ENCODE measurements at places on chromosomes 5 and 9.

DNA sequence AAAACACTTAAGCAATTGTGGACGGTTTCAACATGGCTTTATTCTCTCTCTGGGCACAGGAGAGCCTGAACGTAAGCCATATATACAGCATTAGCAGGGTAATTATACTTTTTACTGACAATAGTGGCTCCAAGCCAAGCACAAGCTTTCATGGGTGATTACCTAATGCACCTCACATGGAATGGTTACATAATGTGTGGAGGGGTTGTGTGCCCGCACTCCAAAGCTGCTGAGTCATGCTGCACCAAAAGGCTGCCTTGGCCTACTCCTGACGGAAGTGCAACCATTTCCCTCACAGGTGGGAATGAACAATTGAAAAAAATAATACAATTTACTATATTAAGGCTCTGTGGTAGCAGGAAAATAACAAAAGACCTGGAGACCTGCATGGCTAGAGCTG is 86.5 kb upstream of the ATP10B start:
- DNase-seq: no peak

- DNase-seq: no peak
These were observed 375.1 kb downstream of the SPATA31D1 start for GRCh38 chr9:82363682-82364081.

- DNase-seq: no peak
These were observed 240.3 kb downstream of the ARRDC3 start for GRCh38 chr5:91142819-91143218.

GRCh38 chr5:59300930-59301329 is 592.6 kb downstream of the PDE4D start:
- DNase-seq: no peak

DNA sequence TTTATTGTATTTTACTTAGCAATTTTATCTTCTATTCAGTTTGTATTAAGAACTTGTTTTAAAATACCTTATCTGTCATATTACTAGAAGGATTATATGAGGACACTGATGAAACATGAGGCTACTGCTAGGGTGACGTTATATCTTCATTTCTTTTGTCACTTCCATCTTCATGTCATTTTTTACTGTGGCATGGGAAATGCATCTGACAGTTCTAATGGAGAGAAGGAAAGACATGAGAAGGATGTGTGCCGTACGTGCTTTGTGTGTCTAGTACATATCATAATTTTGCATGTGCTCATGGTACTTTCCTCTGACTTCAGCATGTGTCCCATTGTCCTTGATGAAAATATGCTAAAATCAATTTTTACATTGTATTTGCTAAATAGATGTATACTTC is 258.2 kb downstream of the PTPRD start:
- DNase-seq: no peak

DNA sequence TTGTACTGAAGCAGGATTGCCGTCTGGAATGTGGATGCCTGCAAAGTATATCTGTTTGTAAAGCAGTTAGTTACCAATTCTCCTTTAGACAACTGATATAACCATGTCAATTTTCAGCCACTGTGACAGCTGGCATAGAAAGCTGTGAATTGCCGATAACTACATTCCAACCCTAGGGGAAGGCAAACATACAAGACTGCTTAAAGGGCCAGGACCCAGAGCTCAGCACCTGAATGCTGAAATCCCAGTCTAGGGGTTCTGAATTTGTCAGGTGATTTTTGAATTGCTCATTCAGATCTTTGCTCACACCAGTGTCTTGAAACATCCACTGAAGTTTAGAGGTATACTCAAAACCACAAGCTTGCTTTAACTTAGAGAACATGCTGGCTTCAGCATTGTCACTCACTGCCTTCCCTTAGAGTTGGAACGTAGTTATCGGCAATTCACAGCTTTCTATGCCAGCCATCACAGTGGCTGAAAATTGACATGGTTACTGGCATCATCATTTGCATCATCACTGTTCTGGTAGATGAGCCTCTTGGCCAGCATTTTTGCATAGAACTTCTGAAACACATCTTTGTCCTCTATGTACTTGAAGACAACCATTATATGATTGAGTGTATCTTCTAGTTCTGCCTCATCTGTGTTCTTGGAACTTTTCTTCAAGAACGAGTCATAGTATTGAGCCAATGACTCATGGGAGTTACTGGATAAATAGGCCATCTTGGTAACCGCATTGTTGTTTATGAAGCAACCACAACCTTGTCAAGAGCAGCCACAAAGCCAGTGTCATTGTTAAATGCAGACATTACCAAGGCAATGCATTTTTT is 82.1 kb downstream of the CCDC192 start:
- no peak for DNase-seq

- DNase-seq: no peak
These were observed 752 bp downstream of the TSTD2 start for GRCh38 chr9:97632248-97632984.

DNA sequence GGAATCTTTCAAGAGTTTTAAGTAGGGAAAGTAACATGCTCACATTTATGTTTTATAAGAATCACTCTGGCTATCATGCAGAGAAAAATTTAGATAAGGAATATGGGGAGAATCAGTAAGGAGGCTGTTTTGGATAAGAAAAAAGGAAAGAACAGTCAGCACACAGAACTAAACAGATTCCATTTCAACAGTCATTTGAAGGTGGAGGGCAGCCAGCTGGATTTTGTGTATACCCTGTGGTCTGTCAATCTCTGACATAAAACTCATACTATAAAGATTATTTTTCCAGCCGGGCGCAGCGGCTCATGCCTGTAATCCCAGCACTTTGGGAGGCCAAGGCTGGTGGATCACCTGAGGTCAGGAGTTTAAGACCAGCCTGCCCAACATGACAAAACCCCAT is 64.2 kb downstream of the PCA3 start:
- DNase-seq: no peak

- no peak for DNase-seq
These were observed 6.5 kb downstream of the OR13C8 start for GRCh38 chr9:104575456-104575855.

DNA sequence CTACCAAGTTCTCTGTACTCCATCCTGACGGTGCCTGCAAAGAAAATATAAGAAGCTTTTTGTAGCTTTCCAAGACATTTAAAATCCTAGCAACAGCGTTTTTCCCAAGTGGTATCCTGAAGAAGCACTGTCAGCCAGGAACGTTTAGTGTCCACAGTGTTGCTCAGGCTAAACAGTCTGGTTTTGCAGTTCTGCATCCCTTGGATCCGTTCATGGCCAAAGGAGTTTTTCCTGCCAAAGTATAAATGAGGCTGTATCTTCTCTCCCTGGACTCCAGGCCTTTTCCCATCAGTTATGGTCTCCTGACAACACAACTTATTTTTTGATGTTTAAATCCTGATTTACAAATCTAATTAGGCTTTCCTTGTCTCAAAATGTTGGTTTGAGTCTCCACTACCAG is 925.8 kb downstream of the TLE1 start:
- no peak for DNase-seq

- no peak for DNase-seq
These were observed 94.3 kb upstream of the NIPAL4 start for GRCh38 chr5:157365732-157366131.

GRCh38 chr5:110561510-110561909 is 165.0 kb downstream of the TMEM232 start:
- DNase-seq: no peak

DNA sequence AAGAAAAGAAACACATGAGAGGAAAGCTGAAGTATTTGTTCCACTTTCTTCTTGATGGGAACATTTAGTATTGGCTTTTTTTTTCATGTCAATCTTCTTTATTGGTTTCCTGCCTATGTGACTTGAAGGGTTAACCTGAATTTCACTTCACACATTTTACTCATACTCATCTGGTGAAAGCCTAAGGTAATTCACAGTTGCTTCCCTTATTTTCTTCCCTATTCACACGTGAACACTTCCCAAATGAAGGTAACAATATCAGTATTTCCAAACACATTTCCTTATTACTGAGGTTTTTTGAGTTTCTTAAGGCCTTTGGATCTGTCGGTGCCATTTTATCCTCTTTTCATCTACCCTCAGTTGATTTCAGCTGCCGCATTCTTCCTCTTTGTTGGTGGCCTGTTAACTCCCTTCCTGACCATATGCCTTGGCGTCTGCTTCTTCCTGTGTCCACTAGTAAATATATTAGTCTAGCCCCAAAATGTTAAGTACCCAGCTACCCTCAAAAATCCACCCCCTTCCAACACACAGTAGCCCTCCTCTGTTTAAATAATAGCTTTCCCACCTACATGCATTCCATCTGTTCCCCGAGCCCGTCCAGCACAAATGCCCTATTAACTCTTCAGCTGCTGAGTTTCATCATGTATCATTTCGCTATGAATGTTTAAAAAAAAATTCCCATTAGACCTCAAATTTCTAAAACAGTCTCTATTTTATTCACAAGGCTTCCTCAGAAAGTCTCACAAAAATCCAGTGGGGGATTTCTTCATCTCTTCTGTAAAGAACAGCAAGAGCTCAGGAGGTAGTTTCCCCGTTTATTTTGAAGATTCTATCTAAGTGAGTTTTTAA is 97.3 kb downstream of the USP20 start:
- peak; percentile 97 for DNase-seq

GRCh38 chr9:68672215-68672614 is 32.8 kb upstream of the PIP5K1B start:
- DNase-seq: no peak

DNA sequence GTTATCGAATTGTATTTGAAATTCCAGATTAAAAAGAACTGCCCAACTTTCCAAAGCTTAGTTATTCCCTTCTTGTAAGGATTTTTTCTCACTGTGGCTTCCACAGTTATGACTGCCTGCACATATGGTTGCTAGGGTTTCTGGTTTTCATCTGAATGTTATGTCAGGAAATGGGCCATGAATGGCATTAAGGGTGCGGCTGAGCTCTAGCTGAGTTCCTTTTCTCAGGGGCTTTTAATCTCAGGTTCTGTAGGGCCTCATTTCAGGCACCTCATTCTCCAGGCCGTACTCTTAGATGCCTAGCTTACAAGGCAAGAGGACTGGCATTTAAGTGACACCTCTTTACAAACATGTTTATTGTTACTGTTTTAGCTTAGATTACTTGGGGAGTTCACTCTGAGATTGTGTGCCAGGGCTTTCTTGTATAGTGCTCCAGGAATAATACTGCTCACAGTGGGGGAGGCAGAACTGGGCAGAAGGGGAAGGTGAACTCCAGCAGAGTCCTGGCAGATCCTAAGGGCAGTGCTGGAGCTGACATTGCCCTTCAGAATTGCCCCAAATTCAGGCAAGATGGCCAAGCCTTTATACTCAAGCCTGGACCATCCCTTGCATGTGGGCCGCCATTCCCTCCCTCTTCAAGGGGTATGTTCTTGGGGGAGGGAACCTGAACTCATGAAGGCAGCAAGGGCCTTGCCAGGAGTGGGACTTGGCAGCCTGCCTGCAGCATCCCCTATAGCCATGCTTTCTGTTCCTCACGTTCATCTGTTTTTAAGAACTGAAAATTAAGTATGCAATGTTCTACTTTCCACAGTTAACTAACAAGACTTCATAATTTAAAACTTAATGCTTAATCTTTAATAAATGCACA is 111.5 kb downstream of the KDM4C start:
- no peak for DNase-seq

- DNase-seq: no peak
These were observed 47.9 kb upstream of the SMIM32 start for GRCh38 chr5:136240894-136241293.

DNA sequence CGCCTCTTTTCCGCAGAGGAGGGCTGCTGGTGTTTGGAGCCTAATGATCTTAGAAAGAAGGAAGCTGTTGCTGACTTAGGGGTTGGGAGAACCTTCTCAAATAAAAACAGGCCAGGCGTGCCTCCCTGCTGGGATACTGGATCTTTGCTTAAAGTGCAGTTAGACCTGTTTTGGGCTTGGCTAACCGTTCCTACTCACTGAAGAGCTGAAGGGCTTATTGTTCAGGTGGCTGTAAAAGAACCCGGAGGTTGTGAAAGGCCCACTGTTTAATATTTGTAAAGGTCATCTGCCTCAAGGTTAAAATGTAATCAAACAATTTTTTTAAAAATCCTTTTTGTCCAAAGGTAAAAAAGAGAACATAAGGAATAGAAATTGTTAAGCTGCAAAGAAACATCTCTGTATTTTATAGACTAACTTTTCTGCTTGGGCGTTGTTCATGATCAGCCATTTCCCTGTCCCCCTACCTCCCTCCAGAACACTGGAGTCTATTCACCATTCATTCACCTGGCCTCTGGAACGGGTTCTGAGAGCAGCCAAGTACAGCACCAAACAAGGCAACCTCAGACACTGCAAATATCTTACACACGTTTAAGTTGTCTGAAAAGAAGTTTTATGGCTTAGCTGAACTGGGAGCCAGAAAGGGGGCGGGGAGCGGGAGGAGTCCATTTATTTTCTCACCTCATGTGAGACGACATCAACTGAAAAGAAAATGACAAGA is 18.6 kb upstream of the MTMR12 start:
- no peak for DNase-seq

Measured in C1 segment of cervical spinal cord (tissue), 14 donors.